ENCODE measurements at places on chromosomes 2 and 18.

DNA sequence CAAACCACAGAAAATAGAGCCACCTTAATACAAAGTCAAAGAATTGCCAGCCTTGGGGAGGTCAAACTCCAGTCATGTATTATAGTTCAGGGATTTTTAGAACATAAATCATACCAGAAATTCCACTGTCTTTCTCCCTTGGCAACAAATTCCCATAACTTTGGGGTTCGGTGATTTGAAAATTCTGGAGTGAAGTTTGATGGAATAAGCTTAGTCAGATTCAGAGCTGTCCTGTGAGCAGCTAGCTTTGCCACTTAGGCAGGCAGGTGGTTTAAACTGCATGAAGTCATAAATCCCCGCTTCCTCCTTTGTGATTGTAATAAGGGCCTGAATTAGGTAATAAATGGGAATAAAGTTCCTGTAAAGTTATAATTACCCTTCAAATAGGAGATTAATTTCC is 457.0 kb upstream of the HNMT start:
- no peak for DNase-seq

DNA sequence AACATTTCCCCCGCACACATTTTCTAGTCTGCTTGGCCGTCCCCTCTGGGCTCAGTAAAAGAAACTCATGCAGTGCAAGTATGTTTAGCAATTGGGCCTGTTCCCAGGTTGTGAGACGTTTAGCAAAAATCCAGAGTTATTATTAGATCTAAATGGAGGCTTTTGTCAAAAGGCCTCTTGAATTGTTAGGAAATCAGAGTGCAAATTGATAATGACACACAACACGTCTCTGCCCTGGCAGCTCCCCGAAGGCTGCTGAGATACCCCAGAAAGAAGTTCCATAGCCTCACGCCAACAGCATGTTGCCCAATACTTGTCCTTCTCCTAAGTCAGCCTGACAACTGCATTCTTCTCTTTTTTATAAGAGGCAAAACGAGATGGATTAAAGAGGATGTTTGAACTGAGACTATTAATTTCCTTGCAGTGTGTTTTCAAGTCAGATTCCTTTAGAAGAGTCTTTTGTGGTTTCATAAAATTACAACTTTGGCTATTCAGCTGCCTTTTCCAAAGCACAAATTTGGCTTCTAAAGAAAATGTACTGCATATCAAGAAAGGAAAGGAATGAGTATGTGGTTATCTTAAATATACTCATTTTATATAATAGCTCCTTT is 202.2 kb downstream of the TRIB2 start:
- DNase-seq, result peak; percentile 97

DNA sequence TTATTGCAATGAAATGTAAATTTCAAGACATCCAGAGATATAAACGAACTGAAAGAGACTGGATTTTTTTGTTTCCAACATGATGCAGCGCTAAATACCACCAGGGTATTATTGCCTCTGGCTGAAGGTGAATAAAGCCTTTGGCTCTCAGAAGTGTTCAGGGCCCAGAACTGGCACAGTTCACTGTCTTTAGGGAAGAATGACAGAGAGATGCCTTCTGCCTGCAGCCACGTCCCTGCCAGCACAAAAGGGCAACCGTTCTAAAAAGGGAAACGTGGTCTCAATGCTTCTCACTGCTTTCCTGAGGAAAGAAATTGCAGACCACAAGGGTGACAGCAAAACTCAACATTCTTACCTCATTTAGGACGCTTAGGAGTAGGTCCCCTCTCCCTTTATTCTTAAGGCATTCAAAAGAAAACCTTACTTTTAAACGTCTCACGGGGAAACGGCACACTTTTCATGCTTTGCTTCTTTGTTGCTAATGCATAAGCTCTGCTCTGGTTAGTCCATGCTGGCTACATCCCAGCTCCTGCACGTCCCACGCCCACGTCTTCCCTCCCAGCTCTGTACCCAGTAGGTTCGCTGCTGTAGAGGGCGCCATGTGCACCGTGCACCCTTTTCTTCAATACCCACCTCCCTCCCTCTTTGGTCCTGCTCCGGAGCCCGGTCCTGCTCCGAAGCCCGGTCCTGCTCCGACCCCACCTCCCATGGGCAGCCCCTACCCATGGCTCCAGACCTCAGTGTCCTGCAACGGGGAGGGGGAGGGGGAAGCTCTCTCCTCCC is 171.0 kb downstream of the HRH4 start:
- no peak for DNase-seq

GRCh38 chr2:151325581-151326095 is 31.8 kb upstream of the TNFAIP6 start:
- DNase-seq, result peak; percentile 81

DNA sequence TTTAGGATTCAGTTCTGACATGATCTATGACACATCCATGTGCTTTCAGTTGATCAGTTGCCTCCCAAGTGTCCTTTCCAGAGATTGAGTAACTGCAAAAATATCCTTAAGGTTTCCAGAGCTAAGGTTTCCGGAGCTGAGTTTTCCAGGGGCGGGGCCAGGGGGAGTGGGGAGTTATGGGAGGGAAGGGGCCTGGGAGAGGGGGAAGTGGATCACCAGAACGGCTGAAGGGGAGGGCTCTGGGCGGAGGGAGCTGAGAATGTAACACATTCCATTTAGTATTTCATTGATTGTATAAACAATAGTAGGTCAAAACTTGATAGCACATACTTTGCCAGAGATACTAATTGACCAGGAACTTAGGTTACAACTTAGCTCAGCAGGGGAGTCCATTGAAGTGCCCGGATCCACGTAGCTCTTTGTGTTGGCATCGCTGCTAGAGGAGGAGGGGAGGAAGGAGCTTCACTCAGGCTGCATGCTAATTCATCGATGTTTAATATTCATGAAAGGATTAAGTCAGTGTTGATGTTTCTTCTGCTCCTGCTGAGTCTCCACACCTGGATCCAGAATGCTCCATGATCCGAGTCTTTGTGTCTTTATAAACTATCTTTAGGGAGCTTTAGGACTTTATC is 289.8 kb downstream of the ALPK2 start:
- DNase-seq, result peak; percentile 6

DNA sequence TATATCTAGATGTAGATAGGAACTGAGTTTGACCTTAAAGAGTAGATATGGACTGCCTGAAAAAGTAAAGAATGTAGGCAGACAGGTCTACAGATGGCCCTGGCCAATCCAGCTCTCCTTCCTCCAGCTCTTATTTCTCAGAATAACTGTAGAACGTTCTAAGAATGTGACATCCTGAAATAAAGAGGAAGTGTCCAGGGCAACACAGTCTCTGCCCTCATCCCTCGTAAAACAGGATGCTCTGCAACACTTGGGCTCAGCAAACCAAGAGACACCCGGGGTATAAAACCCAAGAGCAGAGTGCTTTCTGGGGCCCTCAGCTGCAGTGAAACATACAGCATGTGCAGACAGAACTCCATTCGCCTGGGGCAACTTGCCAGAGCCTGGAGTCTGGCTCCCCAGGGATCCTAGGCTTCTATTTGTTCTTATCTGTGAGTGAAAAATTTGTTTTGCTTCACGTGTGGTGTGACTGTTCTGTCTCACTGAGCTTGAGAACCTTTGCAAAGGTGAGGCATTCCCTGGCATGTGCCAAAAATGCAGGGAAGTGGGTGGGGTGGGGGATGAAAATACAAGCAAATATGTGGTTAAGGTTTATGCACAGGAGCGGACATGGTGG is 401.0 kb downstream of the SETBP1 start:
- no peak for DNase-seq

Measured in fibroblast of gingiva (primary cell).